Stimulated activated CD4-positive, alpha-beta T cell treated with anti-CD3 and anti-CD28 coated beads, Interleukin-1b, Interleukin-23, amount 100 ng/mL, for 1 hour (primary cell): ENCODE measurements at places on chromosomes 6 and 20.

- DNase-seq: no peak
These were observed 15.9 kb upstream of the BTN1A1 start for GRCh38 chr6:26484161-26484560.

- no peak for DNase-seq
These were observed 9.2 kb downstream of the FRS3 start for GRCh38 chr6:41770381-41771057.

DNA sequence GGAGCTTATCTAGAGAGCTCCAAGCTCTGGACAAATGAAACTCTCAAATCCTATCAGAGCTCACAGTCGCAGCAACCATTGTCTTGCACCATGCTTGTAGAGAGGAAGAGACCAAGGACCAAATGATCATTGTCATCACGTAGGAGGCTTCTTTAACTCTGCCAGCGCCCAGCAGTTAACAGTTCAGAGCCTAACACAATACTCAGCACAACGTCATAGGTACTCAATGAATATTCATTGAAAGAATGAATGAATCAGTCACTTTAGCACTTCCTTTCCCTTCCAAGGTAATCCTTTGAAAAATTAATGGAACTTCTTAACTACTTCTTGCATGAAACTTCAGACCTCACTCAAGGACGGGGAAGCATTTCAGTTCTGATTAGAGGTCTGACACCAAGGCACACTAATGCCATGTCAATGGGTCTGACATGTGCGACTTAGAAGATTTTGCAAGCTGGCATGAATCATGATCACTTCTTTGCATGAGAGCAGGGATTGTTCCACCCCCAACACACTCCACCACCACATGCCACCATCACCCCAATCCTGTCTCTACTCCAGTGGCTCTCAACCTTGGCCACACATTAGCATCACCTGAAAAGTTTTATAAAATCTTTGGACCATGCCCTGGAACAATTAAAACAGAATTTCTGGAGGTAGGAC lies 45.1 kb downstream of the KHDC1L start:
- DNase-seq: no peak

DNA sequence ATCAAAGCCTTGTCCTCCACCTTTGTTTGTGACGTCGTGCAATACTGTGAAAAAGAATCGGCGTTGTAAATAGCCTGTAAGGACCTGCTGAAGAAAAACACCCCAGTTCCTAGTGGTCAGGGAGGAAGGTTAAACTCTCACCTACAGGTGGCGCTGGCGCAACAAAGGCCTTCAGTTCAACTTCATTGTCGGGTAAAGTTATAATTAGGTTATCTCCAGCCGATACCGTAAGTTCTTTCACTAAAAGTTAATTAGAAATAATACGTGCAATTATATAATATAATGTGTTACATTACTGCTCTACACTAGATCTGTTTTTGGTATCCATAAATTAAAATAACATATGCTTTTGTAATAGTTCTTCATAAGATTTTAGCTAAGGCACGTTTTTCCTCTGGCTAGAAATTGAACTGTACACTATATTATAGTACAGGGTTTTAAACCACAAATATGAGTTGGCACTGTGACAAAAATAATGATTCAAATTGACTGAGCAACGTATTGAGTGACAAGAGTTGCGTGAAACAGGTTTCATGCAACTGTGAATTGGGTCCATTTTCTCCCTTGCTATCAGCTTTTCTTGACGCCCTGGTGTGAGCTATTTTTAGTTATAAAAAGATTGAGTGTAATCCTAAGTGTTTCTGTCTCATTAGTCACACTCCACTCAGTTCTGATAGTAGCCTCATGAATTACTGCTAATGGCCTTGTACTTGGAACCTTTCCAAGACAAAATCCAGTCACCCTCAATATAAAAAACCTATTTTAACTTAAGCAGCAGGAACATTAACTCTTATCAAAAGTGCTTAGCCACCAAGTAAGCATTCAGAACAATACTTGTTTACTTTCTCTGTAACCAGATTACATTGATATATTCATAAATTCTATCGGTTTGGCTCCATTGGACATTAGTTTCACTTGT lies 62.3 kb downstream of the KIAA0319 start:
- DNase-seq: peak; percentile 41

DNA sequence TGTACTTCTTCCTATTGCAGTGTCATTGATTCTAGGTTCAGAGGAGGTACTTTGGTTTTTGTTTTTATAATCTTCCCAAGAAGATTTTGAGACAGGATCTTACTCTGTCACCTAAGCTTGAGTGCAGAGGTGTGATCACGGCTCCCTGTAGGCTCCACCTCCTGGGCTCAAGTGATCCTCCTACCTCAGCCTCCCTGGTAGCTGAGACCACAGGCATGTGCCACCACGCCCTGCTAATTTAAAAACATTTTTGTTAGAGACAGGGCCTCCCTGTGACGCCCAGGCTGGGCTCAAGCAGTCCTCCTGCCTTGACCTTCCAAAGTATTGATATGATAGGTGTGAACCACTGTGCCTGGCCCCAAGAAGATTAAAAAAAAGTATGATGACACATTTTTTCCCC lies 3.4 kb upstream of the SLC17A5 start:
- no peak for DNase-seq

DNA sequence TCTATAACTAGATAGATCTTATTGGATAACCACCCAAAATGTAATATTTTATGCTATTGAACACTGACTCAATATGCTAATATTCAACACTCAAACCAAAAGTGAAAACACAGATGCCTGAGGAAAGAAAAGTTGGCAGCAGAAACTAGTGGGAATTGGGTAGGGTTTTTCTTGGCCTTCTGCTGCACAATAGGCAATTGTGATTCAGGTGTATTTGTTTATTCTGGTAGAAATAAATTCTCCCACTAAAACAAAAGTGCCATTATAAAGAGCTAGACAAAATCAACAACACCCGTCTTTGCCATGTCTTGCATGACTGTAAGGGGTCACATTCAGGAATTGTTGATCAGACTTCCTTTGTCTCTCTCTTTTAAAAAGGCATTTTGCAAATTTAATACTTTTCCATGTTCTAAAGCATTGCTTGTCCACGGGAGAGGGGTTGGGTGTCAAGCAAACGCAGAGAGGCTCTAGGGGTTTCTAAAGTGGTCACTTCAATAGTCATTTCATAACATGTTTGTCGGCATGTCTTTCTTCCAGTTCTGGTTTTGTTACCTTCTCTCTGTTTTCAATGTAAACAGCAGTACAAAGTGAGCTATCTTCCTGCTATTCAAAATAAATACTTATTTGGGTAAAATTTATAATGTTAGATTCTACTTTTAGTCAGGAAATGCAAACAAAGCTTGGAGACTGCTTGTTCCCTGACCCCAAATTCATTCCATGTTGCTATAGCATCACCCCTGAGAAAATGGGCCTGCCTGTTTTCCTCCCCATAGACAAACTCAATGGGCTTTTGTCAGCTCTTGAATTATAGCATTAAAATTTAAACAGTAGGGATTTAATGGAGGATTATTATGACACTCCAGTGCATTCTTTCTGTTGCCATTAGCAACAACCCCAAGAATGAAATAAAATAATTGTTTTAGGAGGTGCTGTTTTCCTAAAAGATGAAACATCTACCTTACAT lies 217.0 kb upstream of the CCN2 start:
- DNase-seq: no peak

- no peak for DNase-seq
These were observed 79.5 kb downstream of the ATP9A start for GRCh38 chr20:51688600-51689244.

DNA sequence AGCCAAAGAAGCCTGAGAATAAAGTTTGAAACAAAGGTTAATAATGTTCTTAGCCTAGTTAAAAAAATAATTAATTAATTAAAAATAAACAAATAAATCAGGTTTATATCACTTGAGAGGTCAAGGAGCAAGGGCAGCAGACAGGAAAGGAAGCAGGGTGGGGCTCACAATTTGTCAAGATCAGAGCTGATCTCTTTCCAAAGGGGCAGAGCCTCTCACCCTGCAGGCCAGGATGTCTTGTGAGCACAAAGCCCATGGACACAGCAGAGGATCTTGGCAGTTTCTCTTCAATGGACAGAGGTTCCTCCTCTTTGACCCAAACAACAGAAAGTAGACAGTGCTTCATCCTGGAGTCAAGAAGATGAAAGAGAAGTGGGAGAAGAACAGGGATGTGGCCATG lies 14.9 kb downstream of the ULBP1 start:
- no peak for DNase-seq

GRCh38 chr6:163331245-163331644 lies 83.3 kb upstream of the QKI start:
- DNase-seq: no peak

GRCh38 chr20:46154305-46154704 lies 36.2 kb downstream of the CD40 start:
- DNase-seq: no peak

GRCh38 chr6:123635567-123635966 lies 1.2 kb downstream of the TRDN start:
- no peak for DNase-seq

DNA sequence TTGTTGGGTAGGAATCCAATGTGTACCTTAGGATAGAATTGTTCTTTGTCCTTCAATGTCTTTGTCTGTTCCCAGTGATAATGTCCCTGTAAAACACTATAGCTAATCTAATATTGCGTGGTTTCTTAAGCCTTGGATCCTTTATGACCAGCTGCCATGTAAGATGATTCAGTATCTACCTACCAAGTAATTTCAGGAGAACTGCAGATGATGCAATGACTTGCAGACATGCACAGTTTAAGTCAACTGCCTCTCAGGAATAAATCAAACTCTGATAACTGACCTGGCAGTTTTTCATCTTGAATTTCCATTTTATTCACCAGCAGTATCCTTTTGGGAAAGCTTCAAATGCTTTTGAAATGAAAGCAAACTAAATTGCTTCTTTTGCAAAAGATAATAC lies 157.8 kb downstream of the TPBG start:
- no peak for DNase-seq

DNA sequence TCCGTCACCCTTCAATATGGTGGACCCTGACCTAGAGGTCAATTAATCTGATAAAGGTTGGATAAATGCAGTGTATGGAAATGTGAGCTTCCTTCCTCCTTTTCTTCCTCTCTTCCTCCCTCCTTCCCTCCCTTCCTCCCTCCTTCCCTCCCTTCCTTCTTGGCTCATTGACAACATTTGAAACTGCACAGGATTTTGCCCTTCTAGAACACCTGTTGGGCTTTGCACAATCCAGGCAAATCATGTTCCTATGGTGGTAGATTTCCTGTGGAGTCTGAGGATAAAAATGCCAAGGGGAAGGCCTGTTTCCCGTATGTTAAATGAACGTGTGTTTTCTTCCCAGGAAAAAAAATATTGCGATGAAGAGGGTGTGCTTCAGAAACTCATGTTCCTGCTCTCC lies 642.8 kb downstream of the EPM2A start:
- no peak for DNase-seq

GRCh38 chr6:111258615-111259088 lies 171.3 kb downstream of the SLC16A10 start:
- DNase-seq: no peak

DNA sequence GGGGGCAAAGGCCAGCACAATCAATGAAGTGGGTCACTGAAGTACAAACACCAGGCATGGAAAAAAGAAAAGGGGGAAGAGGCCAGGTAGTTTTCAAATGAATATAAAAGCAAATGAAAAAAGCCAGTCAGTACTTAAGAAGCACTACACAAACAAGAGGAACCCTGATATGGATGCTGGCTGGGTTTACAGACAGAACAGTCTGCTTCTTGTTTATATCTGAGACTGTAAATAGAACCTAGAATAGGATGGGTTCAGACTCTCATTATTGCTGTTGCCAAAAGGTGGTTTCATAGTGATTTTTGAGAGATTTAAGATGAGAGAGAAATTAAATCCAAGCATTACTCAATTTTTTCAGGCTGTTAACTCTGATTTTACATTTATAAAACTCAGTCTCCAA lies 24.1 kb downstream of the USP45 start:
- DNase-seq: no peak

- no peak for DNase-seq
These were observed 246.0 kb downstream of the PHACTR1 start for GRCh38 chr6:12962529-12962928.

DNA sequence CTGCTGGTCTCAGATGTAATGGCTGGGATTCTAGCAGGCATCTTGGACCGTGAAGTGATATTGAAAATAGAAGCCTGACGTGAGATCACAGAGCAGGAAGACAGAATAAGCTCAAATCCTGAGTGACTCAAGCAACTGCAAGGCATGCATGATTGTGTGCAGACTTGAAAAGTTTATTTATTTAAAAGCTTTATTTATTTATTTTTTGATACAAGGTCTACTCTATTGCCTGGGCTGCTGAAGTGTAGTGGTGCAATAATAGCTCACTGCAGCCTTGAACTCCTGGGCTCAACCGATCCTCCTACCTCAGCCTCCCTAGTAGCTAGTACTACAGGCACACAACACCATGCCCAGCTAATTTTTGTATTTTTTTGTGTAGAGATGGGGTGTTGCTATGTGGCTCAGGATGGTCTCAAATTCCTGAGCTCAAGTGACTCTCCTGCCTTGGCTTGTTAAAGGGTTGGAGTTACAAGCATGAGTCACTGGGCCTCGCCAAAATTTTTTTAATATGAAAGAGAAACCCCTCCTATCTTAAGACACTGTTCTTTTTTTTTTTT lies 40.1 kb upstream of the RNF144B start:
- DNase-seq: no peak

DNA sequence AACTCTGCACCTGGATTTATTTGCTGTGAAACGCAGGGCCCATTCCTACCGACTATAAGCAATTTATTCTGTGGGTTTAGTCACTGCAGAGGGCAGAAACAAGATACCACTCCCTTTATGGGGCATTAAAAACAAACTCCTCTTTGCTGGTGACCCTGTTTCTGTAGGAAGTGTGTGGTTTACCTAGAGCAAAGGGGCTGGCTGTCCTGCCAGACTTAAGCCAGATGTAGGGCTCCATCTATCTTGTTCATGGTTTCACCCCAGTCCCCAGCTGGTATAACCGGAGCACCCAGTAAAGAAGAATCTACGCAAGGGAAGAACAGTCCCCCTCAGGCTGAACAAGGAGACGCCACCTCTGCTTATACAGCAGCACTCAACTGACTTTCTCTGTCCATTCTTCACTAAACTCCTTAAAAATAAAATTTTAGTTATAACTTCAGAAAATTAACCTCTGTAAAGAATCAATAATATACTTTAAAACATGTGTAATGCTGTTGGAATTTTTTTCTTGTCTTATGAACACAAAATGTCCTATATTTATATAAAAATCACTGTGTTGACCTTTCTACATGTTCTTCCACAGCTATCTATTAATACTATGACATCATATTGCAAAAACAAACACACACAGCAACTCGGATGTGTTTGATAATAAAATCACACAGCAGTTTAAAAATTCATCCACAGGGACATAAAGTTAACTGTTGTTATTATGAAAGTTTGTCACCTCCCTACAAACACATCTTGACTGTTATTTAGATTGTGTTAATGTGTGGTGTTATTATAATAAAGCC lies 126.1 kb upstream of the RPS6KA2 start:
- no peak for DNase-seq
